ENCODE measurements at places on chromosomes 2 and 18. TPM values are rescaled to one million over a fixed set of nuclear protein-coding genes. Genes with fewer than 3 reads are reported as not detected.

- DNase-seq = no peak
- H3K4me3 ChIP-seq = no peak overlapping the region
- no peak overlapping the region for H3K27ac ChIP-seq
- H3K4me1 ChIP-seq = no peaks in the 10 kb centered on the region
These were observed 15.5 kb upstream of the ECEL1 start for GRCh38 chr2:232502911-232503808.

GRCh38 chr2:240187989-240188590, 47.6 kb upstream of the OTOS start:
- H3K36me3 ChIP-seq = no peaks in the 10 kb centered on the region
- H3K4me3 ChIP-seq = no peak overlapping the region
- H3K27me3 ChIP-seq = peaks cover 1% of the 10 kb centered on the region
- no peak for DNase-seq
- no peaks in the 10 kb centered on the region for H3K4me1 ChIP-seq

DNA sequence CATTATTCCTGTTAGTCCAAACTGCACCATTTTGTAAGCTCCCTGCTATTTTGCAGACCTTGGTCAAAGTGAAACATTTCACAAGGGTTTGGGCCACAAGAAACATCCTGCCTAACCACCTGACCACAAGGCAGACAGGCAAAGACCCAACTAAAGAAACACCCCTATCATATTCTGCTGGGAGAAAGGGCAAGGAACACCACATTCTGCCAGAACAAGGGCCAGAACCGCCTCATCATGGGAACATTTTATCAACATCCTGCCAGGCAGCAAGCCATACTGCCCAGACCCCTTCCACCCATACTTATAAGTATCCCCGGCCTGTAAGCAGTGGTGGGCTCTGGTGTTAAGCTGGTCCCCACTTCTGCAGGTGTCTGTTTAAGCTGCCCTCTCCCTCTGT, 12.0 kb upstream of the RAB31 start:
- H3K4me3 ChIP-seq = no peak overlapping the region
- H3K36me3 ChIP-seq = no peaks in the 10 kb centered on the region
- H3K27ac ChIP-seq = no peak overlapping the region
- H3K4me1 ChIP-seq = peaks cover under 1% of the 10 kb centered on the region
- no peaks in the 10 kb centered on the region for H3K27me3 ChIP-seq
- DNase-seq = no peak

DNA sequence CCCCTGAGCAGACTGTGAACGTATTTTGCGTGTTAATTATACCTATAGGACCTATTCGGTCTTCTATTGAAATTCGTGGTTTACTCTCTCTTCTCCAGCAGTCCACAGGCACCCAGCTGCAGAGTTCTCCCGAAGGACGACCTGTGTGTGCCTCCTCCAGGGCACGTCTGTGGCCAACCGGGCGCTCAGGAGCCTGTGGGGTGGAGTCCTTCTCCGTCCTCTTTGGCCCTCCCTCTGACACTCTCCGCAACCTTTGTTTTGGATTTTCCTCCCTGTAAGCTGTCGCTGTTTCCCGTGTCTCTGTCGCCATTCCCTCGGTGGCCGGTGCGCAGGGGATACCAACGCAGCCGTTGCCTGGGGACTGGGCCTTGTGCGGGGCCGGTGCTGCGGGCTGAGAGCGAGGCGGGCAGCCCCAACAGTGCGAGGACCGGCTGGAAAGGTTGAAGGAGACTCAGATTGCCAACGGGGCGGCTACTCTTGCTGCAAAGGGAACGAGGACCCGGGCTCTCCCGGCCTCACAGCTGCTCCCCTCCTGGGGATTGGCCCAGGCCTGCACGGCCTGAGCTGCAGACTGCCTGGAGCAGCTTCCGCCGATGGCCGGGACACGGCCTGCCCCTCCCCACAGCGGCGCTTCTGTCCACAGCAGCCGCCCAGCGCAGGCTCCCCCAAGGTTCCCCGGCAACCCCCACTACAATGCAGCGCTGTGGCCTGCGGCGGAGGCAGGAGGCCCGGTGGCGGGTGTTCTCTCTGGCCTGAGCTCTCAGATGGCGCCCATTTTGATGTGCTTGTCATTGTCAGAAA, 221.0 kb downstream of the MTX2 start:
- H3K4me1 ChIP-seq = peaks cover 26% of the 10 kb centered on the region
- H3K36me3 ChIP-seq = no peaks in the 10 kb centered on the region
- DNase-seq = no peak
- H3K27me3 ChIP-seq = no peaks in the 10 kb centered on the region
- H3K4me3 ChIP-seq = no peak overlapping the region

- H3K27me3 ChIP-seq = no peaks in the 10 kb centered on the region
- H3K4me3 ChIP-seq = no peak overlapping the region
- H3K4me1 ChIP-seq = no peaks in the 10 kb centered on the region
- DNase-seq = no peak
These were observed 34.5 kb downstream of the PTPN4 start for GRCh38 chr2:119794237-119794636.

- no peak overlapping the region for H3K27ac ChIP-seq
- no peak for DNase-seq
- H3K4me3 ChIP-seq = no peak overlapping the region
- H3K4me1 ChIP-seq = no peaks in the 10 kb centered on the region
These were observed 86.5 kb downstream of the LRP2 start for GRCh38 chr2:169275696-169276444.

DNA sequence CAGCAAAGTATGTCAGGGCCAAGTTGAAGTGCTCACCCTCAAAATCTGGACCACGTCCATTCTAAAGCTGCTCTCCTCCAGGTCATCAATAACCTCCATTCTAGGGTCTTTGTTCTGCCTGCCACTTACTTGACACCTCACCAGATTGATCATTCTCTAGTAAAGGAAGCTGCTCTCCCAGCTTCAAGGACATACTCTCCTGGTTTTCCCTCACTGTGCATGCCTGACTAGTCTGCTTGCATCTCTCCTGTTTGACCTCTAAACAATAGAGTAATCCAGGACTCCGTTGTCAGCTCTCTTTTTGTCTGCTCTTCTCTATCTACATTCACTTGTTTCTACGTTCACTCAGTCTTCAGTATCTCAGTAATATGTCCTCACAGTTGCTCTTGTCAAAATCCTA, 59.1 kb downstream of the FRZB start:
- H3K27me3 ChIP-seq = no peaks in the 10 kb centered on the region
- no peak for DNase-seq
- no peaks in the 10 kb centered on the region for H3K4me1 ChIP-seq
- H3K36me3 ChIP-seq = no peaks in the 10 kb centered on the region
- H3K4me3 ChIP-seq = no peak overlapping the region

DNA sequence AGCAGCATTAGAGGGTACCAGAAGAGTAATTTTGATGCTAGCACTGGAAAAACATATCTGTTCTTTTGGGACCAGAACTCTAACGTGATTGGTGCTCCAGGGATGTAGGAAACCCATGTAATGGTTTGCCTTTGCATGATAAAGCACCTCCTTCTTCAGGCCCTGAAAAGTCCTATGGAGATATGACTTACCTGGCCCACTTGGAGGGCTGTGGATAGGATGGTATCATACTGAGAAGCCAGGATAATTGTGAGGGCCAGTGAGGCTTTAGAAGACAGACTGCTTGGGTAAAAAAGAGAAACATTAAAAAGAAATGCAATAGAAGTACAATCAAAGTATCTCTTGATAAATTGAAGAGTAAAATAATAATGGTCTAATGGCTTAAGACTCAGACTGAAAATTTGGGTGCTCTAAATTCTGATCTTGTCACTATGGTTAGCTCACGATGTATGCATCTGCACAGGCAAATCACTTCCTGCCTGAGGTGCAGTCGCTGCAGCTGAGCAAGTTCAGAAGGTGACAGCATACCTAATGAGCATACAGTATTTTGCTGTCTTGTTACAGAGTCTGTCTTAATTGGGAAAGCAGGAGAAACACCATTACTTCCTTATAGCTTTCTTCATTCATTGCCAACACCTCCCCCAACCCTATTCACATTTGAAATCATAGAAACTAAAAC, 371.5 kb downstream of the NUP35 start:
- H3K27me3 ChIP-seq = no peaks in the 10 kb centered on the region
- no peak overlapping the region for H3K4me3 ChIP-seq
- H3K36me3 ChIP-seq = no peaks in the 10 kb centered on the region
- H3K4me1 ChIP-seq = no peaks in the 10 kb centered on the region

GRCh38 chr18:3391704-3392466, 58.1 kb upstream of the TGIF1 start:
- H3K36me3 ChIP-seq = no peaks in the 10 kb centered on the region
- H3K27ac ChIP-seq = no peak overlapping the region
- DNase-seq = no peak
- H3K4me1 ChIP-seq = no peaks in the 10 kb centered on the region
- H3K4me3 ChIP-seq = no peak overlapping the region
- H3K27me3 ChIP-seq = no peaks in the 10 kb centered on the region

DNA sequence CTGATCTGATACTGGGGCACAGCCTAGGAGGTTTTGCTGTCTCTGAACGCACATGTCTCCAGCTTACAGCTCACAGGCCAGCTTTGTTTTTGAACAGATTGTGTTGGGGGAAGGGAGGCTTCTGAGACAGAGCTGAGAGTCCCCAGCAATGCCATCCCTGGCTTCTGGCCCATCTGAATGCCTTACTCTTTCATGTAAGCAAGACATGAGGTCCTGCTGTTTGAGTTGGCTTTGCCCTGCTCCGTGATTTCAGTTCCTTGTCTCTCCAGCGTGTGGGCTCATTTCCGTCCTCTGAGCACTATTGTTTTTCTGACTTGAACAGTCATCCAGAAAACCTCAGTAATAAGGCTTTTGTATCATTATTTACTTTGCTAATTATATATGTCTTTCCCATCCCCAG, 194.9 kb upstream of the TNP1 start:
- H3K4me3 ChIP-seq = no peak overlapping the region
- H3K36me3 ChIP-seq = no peaks in the 10 kb centered on the region
- no peaks in the 10 kb centered on the region for H3K27me3 ChIP-seq

- H3K4me3 ChIP-seq = no peak overlapping the region
- H3K4me1 ChIP-seq = 0 out of 2 replicates have a peak, but pooled peaks cover 5% of the 10 kb centered on the region
- no peak overlapping the region for H3K27ac ChIP-seq
- peaks cover 4% of the 10 kb centered on the region for H3K36me3 ChIP-seq
These were observed 1.4 kb upstream of the UBXN4 start for GRCh38 chr2:135740206-135740605.

DNA sequence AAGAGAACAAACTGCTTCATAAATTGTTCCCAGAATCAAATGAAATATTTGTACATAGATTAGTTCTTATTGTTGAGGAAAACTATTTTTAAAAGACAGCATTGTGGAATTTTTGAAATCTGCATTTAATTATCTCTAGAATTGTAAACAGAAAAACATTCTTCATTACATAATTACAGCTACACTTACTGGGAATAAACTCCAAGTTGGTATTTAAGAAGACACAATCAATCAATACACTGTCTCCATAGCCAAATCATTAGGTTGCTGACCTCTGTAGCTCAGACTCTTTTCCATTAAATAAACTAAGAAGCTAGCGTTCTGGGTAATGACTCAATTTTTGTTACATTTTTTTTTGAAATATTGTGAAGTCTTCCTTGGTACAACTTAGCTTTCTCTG, 70.2 kb upstream of the PIEZO2 start:
- no peak for DNase-seq
- H3K4me1 ChIP-seq = no peaks in the 10 kb centered on the region
- no peaks in the 10 kb centered on the region for H3K27me3 ChIP-seq
- no peak overlapping the region for H3K27ac ChIP-seq

DNA sequence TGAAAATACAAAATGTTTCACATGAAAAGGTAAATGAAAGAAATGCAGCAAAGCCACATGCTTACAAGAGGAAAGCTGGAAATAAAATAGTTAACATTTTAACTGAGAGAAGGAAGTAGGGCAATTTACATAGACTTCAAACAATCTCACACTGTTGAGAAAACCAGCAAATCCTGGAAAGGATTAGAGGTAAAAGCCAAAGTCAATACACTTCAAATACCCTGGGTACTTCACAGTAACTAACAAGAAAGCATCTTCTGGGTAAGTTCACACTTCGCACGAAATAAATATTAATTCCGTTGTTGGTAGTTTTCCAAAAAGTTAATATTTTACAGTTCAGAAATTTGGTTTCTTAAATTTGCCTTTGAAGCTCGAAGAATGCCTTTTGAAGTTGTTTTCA, 3.5 kb upstream of the ERICH2 start:
- no peak for DNase-seq
- H3K36me3 ChIP-seq = no peaks in the 10 kb centered on the region
- peaks cover 8% of the 10 kb centered on the region for H3K4me1 ChIP-seq
- H3K4me3 ChIP-seq = no peak overlapping the region

EPB41L3 gene
- 0.27 TPM for polyA plus RNA-seq

Measured in GM12878 (cell line).